Stimulated activated CD8-positive, alpha-beta memory T cell treated with anti-CD3 and anti-CD28 coated beads, Interleukin-4, amount 100 ng/mL, for 1 hour (primary cell): ENCODE measurements at places on chromosomes 16 and 17.
A peak's percentile ranks its signal among the peaks of the same experiment; 100 is the strongest.

DNA sequence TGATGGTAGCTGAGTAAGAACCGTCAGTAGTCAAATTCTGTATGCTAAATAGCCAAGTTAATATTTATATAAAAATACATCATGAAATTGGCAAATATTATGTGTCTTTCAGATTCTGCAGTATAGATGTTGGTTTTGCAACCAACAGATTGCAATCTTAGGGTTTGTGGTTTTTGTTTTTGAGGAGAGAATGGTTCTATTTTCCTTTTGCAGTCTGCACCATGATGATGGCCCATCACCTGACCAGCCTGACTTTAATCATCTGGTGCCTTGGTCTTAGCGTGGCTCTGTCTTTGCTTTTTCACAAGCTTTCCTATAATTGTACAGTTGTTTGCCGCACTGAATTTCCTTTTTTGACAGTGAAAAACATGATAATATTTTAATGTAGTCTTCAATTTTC is 50.7 kb downstream of the NUP93 start:
- no peak for DNase-seq

- no peak for DNase-seq
Measured at GRCh38 chr17:60573236-60574051, 26.5 kb upstream of the PPM1D start.

DNA sequence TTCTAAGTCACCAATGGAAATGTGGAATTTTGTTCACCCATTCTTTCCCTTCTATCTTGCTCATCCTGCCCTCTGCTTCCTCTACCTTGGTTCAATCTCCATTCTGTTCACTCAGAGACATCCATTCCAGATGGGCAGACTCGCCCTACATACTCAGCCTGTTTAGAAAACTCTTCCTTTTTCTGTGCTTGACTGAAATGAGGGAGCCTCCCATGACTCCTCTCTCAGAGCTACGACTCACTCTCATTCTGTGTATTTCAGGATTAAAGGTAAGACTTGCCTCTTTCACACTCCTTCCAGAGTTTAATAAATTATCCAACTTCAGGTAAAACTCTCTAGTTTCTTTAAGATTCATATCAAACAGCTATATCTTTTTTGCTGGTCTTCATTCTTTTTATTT is 182.8 kb downstream of the HS3ST3A1 start:
- no peak for DNase-seq

- no peak for DNase-seq
Measured at GRCh38 chr17:14793237-14793636, 471.9 kb downstream of the PMP22 start.

GRCh38 chr16:85407-85782 is 7.4 kb downstream of the MPG start:
- DNase-seq = no peak

DNA sequence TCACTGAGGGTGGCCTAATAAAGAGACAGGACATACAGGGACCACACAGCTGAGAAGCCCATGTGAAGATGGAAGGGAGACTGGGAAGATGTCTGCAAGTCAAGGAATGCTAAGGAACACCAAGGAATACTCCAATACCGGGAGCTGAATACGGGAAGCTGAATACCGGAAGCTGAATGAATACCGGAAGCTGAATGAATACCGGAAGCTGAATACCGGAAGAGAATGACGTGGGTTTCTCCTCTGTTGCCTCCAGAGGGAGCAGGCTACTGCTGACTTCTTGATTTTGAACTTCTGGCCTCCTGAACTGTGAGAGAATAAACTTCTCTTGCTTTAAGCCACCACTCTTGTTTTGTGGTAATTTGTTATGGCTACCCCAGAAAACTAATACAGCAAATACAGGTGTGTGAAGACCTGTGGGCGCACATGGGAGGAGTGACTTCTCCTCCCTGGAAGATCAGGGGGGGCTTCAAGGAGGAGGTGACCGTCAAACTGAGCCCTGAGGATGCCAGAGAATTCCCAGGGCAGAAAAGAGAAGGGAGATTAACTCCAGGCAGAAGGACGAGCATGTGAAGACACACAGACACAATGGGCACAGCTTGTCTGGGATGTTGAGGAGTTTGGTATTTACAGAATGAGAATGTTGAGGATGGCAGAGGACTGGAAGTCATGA is 259.9 kb downstream of the IRF8 start:
- no peak for DNase-seq

DNA sequence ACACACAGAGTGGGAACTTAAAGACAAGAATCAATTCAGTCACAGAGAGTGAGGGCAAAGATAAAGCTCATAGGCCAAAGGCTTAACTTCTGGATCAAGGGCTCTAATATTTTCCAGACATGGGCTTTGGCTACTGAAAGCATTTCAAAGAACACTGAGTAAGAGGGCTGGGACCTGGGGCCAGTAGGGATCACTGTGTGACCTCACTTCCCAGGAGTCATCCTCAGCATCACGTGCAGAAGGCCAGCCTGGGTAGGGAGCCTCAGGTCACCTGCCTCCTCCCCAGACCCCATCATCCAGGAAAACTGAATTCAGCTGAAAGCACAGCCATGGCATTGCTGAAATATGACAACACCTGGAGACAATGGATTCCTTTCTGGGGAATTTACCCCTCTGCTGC is 163.5 kb downstream of the RAB11FIP4 start:
- DNase-seq = no peak

DNA sequence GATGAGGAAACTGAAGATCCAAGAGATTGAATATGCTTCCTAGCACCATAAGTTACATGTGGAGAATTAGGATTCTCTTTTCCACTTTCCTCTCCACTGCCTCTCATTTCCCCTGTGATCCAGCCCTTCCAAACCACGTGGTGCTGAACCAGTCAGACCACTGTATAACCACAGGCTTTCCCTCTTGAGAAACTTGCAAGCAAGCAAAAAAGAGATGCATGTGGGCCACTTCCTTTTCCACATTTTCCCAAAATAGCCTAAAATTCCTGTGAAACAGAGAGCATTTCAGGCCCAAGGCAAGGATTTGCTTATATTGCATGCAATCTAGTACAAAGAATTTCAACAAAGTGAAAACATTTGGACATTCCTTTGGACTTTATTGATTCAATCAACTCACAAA is 59.3 kb upstream of the KSR1 start:
- DNase-seq = no peak

GRCh38 chr16:84950906-84951305 is 60.4 kb downstream of the ZDHHC7 start:
- DNase-seq = no peak

GRCh38 chr17:77212833-77213777 is 72.3 kb downstream of the SEC14L1 start:
- no peak for DNase-seq

DNA sequence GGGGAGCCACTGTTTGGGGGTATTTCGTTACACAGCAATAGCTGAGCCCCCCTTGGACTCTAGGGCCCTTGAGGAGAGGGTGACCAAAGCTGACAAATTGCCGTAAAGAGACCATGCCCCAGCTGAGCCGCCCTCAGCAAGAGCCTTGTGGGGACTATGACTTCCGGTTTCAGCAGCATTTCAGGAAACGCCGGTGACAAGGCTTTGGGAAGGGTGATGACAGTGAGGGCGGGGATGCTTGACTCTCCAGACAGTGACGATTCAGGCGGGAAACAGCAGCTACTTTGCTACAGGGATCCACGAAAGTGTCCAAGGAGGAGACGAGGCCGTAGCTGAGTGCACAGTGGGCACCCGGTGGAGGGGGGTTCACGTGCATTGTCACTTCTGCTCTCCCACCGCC is 360.8 kb downstream of the C16orf95 start:
- no peak for DNase-seq

DNA sequence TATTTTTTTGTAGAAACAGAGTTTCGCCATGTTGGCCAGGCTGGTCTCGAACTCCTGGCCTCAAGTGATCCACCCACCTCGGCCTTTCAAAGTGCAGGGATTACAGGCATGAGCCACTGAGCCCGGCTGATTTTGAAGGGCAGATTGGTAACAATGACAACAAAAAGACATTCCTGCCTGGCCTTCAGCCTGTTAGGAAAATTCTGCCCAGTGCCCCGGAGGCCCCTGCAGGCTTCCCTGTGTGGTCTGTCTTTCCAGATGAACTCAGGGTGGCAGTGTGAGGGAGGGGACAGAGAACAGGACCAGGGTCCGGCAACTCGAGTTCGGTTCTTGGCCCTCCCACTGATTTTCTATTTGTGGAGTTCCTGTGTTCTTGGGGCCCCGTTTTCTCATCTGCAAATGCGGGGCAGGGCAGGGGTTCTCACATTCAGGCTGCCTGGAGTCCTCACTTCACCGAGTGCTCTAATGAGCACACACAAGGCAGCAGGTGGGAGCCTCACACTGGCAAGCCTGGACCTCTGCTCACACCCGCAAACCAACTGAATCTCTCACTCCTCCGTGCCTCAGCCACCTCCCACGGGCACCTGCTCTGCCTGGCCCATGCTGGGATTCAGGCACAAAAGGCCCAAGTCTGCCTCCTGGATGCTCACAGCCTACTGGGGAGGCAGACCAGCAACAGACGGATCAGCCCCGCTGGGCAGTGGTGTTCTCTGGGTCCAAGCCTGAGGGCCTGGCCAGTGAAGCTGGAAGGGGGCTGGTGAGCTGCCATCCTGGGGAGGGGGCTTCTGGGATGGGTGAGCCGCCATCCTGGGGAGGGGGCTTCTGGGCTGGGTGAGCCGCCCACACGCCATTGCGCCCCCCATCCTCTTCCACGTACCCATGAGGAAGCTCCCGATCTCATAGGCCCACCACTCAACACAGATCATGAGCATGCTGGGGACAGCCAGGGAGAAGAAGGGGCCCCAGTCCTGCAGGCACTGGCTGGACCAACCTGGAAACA is 10.3 kb downstream of the SLC47A2 start:
- no peak for DNase-seq

- DNase-seq = no peak
Measured at GRCh38 chr16:5527817-5528216, 430.2 kb upstream of the EEF2KMT start.

GRCh38 chr17:75301049-75301448 is 11.8 kb upstream of the SLC25A19 start:
- no peak for DNase-seq

- DNase-seq = no peak
Measured at GRCh38 chr16:79128706-79129105, 471.8 kb downstream of the MAF start.

- no peak for DNase-seq
Measured at GRCh38 chr17:76416899-76417298, 32.5 kb downstream of the SPHK1 start.

GRCh38 chr16:4747906-4748681 is 13.8 kb downstream of the DNAAF8 start:
- no peak for DNase-seq

DNA sequence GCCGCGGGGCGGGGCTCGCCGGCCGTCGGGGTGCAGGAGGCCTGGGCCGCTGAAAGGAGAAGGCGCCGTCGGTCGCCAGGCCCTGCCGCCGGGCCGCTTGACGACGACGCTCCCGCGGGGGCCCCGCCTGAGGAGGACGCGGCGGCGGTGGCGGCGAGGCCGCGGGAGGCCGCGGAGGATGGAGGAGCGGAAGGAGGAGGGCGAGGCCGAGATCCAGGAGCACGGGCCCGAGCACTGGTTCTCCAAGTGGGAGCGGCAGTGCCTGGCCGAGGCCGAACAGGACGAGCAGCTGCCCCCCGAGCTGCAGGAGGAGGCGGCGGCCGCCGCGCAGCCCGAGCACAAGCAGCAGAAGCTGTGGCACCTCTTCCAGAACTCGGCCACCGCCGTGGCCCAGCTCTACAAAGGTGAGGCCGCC is 430 bp downstream of the HAPSTR1 start:
- DNase-seq = peak; percentile 19

DNA sequence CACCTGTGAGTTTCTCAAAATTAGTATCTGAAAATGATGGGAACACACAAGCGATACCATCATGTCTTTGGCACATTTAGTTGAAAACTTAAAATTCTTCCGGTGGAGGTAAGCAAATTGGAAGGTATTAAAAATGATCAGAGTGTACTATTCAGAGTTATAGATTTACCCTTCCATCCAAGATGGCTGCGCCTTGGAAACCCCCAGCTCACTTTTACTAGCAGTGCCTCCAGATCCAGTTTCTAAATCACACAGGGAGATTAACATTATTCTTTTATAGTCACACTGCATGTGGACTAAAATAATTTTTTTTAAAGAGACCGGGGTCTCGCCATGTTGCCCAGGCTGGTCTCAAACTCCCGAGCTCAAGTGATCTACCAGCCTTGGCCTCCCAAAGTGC is 15.0 kb downstream of the PITPNC1 start:
- no peak for DNase-seq

GRCh38 chr17:79077587-79077986 is 3.0 kb downstream of the ENGASE start:
- no peak for DNase-seq

- no peak for DNase-seq
Measured at GRCh38 chr17:9062399-9062902, 41.1 kb downstream of the NTN1 start.

DNA sequence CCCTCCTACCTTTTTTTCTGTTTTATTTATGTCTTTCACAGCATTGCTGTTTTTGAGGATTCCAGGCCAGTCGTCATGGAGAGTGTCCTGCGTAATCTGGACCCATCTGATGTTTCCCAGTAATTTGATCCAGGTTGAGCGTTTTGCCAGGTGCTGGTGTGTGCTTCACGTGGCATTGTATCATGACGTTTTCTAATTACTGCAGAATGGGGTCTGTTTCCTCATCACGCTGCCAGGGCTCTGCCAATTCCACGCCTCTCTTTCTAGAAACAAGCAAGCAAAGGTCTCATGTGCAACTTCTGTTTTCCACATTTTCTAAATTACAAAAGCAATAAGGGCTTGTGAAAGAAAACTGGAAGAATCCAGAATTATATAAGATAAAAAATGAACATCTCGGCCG is 28.3 kb upstream of the BHLHA9 start:
- DNase-seq = no peak

DNA sequence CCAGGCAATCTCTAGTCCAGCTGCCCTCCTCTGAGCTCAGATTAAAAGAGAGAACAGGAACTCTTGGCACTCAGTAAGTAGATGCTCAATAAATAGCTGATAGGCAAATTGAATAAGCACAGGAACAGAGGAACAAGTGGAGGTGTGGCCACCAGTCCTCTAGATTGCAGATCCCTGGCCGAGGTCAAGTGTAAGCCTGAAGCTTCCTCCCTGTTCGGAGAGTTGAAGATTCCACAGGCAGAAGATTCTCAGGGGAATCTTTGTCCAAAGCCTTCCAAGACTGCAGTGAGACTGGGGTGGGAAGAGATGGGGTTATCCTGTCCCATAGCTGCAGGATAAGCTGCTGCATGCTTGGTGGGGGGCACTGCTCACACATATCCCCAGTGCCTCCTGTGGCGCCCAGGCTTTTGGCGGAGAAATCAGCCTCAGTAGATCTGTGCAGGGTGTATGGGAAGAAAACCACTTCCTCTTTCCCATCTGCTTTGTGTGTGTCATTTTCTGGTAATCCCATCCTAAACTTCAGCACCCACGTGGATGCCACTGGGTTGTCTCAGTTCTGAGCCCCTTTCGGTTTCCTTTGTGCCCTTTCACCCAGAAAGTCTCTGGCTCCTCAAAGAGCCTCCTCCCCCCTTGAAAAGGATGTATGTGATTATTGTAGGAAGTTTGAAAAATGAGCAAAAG is 12.1 kb downstream of the CD300A start:
- no peak for DNase-seq

DNA sequence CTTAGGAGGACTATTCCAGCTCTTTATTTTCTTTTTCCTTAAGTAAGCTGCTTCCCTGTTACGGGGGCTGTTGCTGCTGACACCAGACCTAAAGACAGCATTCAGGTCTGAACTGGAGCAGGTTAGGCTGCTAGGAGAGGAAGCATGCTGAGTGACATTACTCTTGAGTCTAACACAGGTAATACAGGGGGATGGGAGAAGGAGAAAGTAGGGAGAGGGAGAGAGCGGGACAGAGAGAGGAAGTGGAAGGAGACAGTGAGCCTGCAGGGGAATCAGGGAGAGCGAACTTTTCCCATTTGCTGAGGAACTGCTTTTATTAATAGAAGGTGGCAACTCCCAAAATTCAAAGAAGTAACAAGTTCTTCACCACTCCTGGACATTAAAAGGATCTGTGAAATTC is 130.9 kb downstream of the PARN start:
- DNase-seq = no peak
